ENCODE measurements at places on chromosomes 5 and 9.

DNA sequence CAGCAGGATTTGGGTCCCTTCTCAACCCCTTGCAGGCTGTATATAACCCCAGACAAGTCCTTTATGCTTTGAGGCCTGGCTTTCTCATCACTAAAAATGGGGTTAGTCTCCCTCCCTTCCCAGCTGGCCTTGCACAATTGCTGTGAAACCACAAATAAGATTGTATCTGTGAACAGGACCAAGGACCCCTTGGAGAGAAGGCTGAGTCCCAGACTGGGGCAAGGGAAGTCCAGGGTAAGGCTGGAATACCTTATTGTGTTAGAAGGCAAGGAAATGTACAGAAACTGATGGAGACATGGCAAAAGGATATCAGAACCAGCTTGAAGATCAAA, 11.4 kb downstream of the MACROH2A1 start:
- no peak for DNase-seq

DNA sequence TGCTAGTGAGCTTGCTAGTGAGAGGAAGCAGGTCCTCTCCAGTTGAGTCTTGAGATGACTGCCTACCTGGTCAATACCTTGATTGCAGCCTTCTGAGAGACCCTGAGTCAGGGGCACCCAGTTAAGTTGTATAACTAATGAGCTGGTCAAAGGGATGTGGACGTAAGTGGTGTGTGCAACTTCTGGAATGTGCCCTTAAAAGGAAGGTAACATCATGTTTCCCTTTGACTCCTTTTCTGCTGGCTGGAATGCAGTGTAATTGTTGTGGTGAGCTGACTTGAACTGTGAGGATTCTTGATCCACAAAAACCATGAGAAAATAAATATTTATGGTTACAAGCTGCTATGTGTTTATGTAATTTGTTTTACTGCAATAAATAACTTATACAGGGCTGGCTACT, 2.4 kb upstream of the SNX2 start:
- DNase-seq: peak; percentile 38

DNA sequence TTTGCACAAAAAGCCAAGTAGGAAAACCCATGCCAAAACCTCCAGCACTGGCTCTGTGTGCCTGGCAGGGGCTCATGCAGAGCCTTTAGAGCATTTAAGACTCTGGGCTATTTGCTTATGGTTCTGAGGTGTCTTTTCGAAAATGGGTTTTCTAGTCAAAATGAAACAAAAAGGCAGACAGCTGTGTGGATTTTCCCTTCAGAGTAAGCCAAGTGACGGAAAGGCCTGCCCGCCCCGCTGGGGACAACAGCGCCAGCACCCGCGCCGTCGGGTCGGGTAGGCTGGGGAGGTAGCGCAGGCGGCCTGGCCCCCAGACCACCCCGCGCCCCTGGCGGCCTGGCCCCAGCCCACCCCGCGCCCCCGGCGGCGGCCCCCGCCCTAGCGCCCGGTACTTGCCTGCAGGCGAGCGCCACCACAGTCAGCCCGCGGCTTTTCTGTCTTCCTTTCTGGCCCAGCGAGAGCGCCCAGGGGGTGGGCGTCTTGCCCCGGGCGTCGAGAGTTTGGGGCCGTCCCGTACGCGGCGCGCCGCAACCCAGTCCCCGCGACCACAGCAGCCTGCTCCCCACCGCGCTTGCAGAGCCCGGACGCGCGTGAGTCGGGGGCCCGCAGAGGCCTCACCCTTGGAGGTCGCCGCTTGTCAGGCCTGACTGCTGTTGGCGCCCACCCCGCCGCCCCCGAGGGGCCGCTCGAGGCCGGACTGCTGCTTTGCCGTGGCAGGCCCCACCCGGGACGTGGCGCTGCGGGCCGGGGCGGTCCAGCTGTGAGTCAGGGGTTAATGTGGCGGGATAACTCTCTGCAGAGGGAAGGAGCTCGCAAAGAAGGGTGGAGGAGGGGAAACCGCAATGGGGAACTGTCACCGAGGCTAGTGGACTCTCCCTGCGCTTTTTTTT, at the start of gene TICAM2:
TICAM2 (minus strand) TSS at position 779 of the 890 bp plus-strand sequence. CDS start 21,223 bp downstream, outside the sequence.
- DNase-seq: peak; percentile 67

DNA sequence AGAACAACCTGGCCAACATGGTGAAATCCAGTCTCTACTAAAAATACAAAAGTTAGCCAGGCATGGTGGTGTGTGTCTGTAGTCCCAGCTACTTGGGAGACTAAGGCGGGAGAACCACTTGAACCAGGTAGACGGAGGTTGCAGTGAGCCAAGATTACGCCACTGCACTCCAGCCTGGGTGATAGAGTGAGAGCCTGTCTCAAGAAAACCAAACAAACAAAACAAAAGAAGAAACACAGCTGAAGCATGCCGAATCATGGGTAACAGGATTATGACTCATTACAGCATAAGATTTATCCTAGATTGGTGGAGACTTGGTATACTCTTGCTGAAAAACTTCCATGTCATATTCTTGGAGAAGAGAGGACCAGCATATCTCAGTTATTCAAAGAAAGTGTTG, 236.7 kb upstream of the CCNH start:
- DNase-seq: no peak

- DNase-seq: no peak
These were observed 102.2 kb downstream of the GCNT1 start for GRCh38 chr9:76561050-76561713.
